ENCODE measurements at places on chromosomes 16 and 17. TPM values are rescaled to one million over a fixed set of nuclear protein-coding genes. Genes with fewer than 3 reads are reported as not detected.

Gene TBC1D3D
- not detected for total RNA-seq

Gene KRT17
- 92.1 TPM for total RNA-seq

Gene RND2
- 0.12 TPM for total RNA-seq

Gene FKBP10
- total RNA-seq = 63.4 TPM

Gene CFAP119
- 8.6 TPM for total RNA-seq

Gene PTGES3L
- total RNA-seq = 0.52 TPM

- DNase-seq = no peak
Observed at GRCh38 chr17:45229681-45230409, 8.2 kb downstream of the FMNL1 start.

- DNase-seq = no peak
Observed at GRCh38 chr17:6721744-6722143, 8.6 kb upstream of the SLC13A5 start.

- DNase-seq = no peak
Observed at GRCh38 chr16:86085161-86085611, 186.2 kb downstream of the IRF8 start.

- no peak for DNase-seq
Observed at GRCh38 chr16:50745940-50746339, 4.1 kb downstream of the CYLD start.

DNA sequence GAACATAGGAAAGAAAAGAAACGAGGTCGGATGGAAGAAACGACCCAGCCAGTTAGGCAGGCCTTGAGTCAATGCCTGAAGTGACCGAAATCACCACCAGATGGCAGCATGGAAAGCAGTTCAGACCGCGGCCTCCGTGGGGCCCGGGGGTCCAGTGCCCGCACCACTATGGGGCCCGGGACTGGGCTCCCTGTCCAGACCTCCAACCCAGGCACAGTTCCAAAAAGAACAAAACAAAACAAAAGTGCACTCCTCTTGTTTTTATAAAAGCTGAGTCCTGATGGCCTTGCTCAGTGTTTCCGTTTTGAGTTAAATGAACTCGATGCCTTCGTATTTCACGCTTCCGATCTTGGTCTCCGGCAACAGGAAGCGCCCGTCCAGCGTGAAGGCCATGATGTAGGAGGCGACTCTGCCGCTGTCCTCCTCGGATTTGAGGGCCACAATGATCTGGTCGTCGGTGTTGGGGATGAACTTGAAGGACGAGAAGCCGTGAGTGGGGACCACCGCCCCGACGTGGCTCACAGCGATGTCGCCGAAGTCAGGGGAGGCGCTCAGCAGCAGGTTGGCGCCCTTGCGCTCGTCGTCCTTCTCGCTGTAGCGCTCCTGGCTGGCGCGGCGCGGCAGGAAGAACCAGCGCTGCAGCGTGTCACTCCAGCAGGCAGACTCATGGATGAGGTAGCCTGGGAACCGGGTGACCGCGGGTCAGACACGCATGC lies 13.7 kb upstream of the LGALS3BP start:
- peak; percentile 68 for DNase-seq

DNA sequence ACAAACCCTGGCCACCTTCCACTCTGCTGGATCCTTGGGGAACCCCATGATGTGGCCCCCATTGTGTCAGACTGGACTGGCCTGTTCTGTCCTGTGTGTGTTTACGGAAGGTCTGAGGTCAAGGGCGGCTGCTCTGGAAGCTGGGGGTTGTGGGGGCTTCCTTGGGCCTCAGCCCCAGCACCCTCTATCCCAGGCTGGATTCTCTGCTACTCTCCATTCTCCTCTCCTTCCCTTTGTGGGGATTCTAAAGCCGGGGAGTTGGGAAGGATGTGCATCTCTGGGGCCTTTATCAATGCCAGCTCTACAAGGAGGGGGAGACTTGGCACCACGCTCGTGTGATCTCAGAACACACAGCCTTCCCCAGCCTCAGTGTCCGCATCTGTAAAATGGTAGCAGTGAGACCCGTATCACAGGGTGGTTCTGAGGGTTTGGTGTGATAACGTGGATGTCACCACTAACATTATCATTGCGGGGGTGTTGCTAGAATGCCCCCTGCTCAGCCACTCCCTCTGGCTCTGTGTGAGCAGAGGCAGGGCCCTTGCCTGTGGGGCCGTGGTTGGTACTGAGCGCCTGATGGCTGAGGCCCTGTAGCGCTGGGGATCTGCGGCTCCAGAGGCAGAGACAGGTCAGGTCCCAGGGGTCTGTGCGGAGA lies 18.1 kb downstream of the ADGRG1 start:
- DNase-seq = no peak

GRCh38 chr17:58541249-58541648 lies 26.8 kb upstream of the MTMR4 start:
- DNase-seq = peak; percentile 40

DNA sequence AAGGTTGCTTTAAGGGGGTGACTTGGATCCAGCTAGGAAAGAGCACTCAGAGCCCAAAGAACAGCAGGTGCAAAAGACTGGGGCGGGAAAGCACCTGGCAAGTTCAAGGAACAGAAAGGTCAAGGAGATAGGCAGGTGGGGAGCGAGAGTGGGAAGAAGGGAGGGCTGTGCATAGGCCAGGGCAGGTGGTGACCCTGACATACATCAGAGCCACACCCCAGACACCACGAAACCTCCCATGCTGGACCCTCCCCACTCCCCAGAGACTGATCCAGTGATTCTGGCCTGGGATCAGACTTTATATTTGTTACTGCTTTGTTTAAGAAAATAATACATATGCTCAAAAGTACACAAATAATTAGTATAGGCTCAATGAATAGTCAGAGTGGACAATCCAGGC lies 48.5 kb upstream of the RBFOX3 start:
- DNase-seq = no peak

DNA sequence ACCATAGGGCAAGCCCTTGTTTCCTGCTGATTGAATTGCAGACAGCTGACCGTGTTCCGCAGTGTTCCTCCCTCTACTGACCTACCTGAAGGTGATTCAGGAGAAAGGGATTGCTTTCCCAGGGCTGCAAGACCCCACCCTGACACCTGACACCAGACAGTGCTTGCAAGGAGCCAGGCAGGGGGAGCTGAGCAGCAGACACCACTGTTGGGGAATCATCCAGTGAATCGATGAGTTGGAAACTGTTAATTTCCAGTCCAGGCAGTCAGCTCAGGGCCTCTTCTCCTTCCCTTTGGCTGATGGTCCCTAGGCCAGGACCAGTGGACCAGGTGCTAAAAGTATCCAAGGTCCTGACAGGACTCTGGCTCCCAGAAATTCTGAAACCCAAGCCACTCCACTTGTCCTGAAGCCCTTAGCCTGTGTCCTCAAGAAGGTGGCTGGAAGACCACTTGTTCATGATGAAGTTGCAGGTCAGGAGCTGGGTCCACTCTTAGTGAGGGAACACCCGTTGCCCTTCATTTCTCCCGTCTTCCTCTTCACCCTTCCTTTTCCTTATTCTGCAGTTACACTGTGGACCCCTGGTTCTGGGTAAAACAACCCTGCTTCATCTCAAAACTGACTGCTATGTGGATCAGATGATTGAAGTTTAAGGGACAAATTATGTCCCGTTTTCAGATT lies 9.5 kb upstream of the UNK start:
- peak; percentile 72 for DNase-seq

Measured in PC-3 (cell line).